T-helper 17 cell (primary cell): ENCODE measurements at places on chromosomes 12 and 14.

DNA sequence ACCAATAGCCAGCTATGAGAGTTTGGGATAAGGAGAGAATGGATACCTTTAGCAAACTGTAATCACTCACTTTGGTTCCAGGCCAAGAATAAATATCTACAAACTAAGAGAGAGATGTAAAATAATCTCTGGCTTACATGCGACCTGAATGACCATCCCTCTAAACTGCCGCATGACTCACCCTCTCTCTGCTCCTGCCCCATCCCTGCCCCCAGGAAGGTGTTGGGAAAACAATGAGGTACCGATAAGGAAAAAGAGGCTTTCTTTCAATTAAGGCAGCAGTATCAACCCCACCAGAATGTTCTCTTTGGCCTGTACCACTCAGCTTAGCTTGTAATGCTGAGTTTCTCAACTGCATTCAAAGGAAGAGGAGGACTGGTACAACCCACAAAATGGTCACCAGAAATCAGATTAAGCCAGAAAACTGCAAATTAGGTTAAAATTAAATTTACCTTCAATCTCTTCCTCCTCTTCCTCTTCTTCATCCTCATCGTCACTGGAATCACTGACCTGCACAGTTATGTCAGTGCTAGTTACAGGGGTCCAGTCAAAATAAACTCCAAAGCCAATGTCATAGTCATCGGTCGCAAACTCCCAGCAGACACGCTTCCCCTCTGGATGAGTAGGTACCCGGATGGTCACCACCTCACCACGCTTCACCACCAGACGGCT is 22.0 kb downstream of the GSTZ1 start:
- DNase-seq = no peak

DNA sequence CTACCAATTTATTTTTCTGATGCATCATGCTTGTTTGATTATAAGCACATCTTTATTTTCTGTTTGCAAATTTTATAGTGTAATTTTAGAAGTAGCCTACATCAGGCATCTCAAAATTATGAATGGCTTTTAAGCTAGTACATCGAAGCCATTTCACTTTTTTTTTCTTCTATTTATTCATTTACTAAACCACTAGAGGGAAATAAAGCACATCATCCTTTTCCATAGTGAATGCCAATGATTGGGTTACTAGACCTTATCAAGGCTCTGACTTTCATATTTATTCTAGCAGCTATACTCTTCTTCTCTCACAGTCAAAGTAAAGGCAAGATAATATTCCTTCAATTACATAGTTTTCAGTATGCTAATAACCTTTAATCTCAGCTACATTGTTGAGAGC is 736.4 kb upstream of the LRFN5 start:
- DNase-seq = no peak

GRCh38 chr14:23352506-23353432 is at the start of gene SLC22A17:
SLC22A17 (minus strand) TSS chr14:23352887.
- no peak for DNase-seq

DNA sequence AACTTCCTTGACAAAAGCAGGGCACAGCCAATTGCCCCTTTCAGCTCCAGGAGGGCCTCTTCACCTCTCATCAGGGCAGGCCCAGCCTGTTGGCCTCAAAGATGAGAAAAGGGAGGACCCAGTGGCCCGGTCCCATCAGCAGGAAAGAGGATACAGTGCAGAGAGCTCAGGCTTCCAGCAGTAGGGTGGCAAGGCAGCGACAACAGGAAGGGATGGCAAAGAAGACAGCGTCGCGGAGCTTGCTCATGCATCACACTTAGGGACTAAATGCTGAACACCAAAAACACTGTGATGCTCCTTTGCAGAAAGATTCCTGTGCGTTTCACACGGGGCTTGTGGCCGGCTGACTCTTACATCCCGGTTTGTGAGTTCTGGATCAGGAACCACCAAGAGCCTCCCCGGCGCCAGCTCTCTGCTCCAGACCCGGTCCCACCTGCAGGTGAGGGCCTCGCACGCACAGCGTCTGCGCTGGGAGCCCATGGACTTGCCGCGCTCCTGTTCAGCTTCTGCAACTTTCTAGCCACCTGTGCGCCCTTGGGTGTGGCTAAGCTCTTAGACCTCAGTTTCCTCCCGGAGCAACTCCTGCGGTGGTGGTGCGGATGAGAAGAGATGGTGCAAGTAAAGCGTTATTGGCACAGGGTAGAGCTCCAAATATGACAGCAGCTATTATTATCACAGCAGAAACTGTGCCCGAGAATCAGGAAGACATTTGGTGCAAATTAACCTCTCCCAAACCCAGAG is 15.3 kb upstream of the BCL7A start:
- no peak for DNase-seq

- DNase-seq = no peak
Measured at GRCh38 chr12:120997448-120997847, 18.8 kb downstream of the C12orf43 start.
